ENCODE measurements at places on chromosomes 6 and 20. TPM values are rescaled to one million over a fixed set of nuclear protein-coding genes. Genes with fewer than 3 reads are reported as not detected.

The MDN1 gene
- polyA plus RNA-seq = 10.5 TPM

The FAM110A gene
- polyA plus RNA-seq = 21.9 TPM

The KHDRBS2 gene
- 0.58 TPM for polyA plus RNA-seq

The TRIM31 gene
- polyA plus RNA-seq = not detected

The PPP1R3G gene
- 1.1 TPM for polyA plus RNA-seq

The MCHR2 gene
- 0.53 TPM for polyA plus RNA-seq

The CTNNBL1 gene
- polyA plus RNA-seq = 77.5 TPM

The PRPH2 gene
- 2.0 TPM for polyA plus RNA-seq

The IL17F gene
- polyA plus RNA-seq = not detected

The PRL gene
- not detected for polyA plus RNA-seq

The CAGE1 gene
- not detected for polyA plus RNA-seq

The DZANK1 gene
- polyA plus RNA-seq = 2.5 TPM
